ENCODE measurements at places on chromosomes 16 and 17.

GRCh38 chr17:80191865-80192661 is 22.2 kb downstream of the CARD14 start:
- no peak for DNase-seq

DNA sequence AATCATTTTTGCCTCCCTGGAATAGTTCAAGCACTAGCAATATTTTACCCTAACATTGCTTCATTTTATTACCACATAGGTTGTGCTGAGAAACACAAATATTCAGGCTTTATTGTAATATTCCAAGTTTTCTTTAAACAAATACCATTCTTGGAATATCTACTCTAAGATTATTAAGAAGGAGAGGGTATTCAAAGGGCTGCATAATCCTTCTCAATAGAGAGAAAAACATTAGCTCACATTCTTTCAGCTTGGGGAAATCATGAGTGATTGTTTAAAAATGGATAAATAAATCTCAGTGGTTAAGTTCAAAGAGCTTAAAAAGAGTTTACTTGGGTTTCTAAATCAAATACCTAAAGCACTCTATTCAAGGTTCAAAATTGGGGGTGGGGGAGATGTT is 111.9 kb upstream of the CORO6 start:
- no peak for DNase-seq

DNA sequence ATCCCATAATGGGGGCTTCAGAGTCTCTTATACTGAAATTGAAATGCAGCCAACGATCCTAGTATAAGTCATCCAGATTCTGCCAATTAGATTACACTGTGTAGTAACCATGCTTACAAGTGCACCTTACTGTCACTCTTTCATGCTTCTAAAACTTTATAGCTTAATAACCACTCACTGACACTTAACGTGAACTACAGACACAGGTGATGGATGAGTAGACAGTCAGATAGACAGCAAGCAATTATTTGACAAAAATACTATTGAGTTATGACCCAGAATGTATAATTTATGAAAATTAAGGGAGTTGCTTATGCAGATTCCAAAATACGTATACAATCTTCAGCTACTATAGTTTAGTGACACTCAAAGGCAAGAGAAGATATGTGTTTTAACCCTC is 6.3 kb downstream of the CDH8 start:
- no peak for DNase-seq

DNA sequence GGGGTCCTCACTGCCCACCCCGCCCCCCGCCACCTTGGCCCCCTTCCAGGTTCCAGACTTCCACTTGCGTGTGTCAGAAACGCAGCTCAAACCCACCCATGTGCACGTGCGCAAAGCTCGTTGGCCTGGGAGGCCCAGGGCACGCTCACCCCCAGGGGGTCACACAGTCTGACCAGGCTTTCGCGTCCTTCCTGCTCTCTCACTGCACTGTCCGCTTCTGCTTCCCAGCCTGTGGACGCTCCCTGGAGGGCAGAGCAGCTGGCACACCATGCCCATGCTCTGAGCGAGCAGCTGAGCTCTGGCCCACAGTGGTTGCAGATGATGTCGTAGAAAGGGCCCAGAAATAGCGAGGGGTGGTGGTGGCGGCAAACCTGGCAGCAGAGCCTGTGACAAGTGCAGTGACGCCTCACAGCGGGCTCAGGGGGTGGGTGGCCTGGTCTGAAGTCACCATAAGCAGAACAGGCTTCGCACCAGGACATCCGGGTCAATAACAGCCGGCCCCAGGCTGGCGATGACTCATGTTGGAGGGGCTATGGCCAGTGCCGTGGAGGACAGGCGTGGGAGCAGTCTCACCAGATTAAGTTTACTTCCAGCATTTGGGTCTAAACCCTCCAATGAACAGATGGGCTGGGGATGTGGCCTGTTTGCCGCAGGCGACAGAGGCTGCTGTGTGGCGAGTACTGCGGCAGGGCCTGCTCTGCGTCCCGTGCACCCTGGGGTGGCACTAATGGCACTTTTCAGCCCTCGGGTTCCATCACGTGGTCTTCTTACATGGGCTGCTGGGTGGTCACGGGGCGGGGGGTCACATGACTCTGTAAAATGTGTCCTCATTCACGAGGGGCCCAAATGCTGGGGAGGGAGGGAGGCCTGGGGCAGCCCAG is 49.0 kb downstream of the NT5M start:
- DNase-seq: no peak

DNA sequence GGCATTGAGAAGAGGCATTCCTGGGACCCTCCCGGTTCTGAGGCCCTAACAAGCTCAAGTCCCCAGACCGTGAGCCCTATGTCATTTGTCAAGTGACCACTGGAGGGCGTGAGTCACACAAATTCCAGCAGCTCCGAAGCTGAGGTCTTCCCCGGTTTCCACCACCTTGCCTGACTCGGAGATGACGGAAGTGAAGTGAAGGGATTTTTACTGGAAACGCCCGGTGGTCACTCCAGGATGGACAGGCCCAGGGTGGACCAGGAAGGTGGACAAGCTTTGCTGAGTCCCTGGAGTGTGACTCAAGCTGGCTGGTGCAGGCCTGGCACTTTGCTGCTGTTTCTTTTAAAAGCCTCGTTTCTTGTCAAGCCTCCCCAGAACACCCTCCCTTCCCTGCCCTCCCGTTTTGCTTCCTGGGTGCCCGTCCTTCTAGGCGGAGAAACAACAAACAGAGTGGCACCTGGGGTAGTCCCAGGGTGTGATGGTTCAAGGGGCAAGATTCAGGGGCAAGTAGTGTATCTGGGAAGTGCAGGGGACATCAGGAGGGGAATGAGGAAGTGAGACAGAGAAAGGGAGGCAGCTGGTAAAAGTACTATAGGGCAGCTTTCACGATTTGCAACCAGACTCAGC is 5.3 kb upstream of the NOS2 start:
- DNase-seq: peak; percentile 59

GRCh38 chr16:85677383-85677967 is 11.3 kb downstream of the GINS2 start:
- DNase-seq: no peak

DNA sequence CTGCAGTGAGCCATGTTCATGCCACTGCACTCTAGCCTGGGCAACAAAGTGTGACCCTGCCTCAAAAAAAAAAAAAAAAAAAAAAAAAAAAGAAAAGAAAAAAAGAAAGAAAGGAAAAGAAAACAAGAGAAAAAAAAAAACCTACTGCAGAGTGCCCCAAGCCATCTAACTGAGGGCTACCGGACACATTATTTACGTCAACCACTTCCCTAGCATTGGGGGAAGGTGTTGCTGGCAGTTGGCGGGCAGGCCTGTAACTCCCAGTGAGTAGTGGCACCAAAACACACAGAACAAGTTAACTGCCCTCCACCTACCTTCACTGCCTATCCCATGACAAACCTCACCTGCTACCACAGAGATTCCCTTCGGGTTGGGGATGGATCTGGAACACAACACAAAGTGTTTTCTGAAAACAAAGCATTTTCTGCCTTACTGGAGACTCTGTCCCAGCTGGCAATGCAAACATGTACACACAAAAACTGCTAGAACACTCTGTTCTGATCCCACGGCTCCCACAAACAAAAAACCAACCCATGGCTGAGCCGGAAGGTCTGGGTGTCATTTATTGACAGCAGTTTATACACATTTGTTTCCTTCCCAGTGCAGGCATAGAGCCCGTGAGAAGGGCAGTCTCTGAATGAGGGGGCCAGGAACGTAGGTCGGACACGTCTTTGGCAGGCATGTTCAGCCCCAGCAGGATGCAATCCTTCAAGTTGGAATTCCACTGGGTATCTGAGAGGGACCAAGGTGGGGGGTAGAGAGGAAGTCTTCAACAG is 11.0 kb downstream of the PHB1 start:
- DNase-seq: no peak

DNA sequence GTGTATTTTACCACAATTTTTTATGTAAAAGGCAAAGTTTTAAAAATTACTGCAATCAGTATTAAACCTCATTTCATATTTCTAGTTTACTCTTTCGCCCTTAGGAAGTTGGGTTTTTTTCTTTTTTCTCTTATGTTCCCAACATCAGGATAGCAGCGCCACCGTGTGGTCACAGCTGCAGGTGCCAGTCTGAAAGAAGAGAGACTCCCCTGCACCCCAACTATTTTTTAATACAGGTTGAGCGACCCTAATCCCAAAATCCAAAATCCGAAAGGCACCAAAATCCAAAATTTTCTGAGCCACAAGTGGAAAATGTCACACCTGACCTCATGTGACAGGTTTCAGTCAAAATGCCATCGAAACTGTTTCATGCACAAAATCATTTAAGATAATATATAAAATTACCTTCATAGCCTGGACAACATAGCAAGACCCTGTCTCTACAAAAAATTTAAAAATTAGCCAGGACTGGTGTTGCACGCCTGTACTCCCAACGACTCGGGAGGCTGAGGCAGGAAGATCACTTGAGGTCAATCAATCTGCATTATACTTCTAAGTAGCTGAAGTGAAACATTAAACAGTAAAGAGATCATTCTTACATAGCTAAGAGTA is 21.8 kb upstream of the ASGR2 start:
- DNase-seq: peak; percentile 73
